ENCODE measurements at places on chromosomes 4 and X.
A peak's percentile ranks its signal among the peaks of the same experiment; 100 is the strongest.

DNA sequence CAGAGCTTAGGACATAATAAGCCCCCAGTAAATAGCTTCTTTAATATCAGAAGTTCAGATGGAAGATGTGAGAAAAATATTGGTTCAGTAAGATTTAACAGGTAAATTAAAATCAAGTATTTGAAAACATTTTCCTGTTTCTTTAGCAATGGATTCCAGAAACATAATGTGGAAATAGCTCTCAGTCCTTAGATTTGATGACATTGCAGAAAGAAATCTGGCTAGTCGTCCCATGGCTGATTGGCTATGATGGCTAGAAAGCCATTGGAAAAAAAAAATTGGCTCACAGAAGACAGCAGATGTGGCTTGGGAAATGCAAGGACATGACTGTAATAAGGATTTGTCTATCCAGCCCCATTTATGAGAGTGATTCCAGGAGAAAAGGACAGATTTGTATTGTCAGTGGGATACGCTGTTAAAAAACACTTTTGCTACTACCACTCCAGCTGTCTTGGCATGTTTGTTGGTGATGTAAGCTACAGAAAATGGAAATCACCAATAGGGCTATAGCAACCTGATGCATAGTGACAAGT is 78.3 kb downstream of the AR start:
- no peak for DNase-seq

DNA sequence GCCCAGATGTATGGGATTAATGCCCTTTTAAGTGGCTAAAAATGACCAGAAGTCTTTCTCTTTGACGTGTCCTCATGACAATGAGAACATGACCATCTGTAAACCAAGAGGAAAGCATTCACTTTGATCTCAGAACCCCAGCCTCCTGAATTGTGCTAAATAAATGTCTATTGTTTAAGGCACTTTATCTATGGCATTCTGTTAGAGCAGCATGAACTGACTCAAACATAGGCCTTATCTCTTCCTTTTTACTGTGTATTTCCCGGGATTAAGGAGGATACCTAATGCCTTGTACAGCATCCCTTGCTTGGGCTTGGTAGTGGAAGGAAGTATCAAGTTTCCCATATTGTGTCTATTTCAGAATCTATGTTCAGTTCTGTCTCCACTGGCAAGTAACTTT is 47.2 kb upstream of the HS3ST1 start:
- DNase-seq = no peak

- no peak for DNase-seq
Measured at GRCh38 chr4:147480891-147481576, at the start of gene EDNRA. Gene EDNRA, plus strand, starts transcription at chr4:147481097. Its CDS starts 4,585 bp downstream, at chr4:147485682.

DNA sequence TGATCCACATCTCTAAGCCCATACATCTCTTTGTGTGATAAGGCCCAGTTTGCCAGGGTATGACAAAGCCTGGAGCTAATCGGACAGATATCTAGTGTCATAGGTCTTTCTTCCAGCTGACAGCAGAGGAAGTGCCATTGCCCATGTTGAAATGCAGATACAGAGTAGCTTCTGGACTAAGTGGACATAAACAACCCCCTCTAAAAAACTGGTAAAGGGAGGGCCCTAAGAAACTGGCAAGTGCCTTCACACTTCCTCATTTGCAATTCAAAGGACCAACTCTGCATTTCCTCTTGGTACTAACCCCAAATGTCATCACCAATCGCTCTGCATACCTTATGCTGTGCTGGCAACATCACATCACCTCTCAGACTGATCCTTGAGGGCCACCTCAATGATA is 20.8 kb downstream of the ARHGEF6 start:
- DNase-seq = no peak

- DNase-seq = peak; percentile 72
Measured at GRCh38 chr4:80081566-80081965, 8.5 kb upstream of the ANTXR2 start.

DNA sequence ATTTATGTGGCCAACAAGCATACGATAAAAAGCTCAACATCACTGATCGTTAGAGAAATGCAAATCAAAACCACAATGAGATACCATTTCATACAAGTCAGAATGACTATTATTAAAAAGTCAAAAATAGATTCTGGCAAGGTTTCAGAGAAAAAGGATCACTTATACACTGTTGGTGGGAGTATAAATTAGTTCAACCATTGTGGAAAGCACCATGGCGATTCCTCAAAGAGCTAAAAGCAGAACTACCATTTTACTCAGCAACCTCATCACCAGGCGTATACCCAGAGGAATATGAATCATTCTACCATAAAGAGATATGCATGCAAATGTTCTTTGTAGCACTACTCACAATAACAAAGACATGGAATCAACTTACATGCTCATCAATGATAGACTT is 478.7 kb upstream of the GALNTL6 start:
- DNase-seq = no peak

- peak; percentile 70 for DNase-seq
Measured at GRCh38 chr4:8191136-8191747, 7.8 kb upstream of the SH3TC1 start.

GRCh38 chr4:130336585-130337217 is 1240.7 kb downstream of the C4orf33 start:
- no peak for DNase-seq

DNA sequence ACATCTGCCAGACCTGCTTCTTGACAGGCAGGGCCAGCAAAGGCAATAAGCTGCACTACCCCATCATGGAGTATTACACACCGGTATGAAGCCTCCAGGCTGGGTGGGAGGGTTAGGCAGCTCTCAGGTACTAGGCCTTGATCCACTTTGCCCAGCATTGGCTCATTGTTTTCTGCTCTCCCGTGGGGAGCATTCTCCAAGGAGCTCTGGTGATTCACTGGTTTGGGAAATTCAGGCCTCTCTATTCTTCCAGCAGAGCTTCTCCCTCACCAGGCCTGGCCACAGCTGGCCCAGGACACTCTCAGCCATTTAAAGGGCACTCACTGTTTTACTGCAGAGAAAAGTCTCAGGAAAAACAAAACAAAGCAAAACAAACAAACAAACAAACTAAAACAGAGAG is 33.0 kb downstream of the DRP2 start:
- DNase-seq = no peak

GRCh38 chr4:20109391-20109790 is 142.3 kb upstream of the SLIT2 start:
- no peak for DNase-seq

- DNase-seq = no peak
Measured at GRCh38 chrX:150880808-150881165, 17.7 kb downstream of the CD99L2 start.

DNA sequence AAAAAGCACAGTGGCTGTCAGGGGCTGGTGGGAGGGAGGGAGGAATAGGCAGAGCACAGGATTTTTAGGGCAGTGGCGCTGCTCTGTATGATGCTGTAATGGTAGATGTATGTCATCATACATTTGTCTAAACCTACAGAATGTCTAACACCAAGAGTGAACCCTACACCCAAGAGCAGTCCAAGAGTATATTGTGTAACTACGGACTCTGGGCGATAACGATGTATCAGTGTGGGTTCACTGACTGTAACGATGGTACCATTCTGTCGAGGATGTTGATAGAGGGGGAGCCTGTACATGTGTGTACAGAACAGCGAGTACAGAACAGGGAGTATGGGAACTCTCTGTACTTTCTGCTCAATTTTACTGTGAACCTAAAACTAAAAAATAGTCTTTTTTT is 76.5 kb downstream of the HAUS3 start:
- DNase-seq = no peak

- no peak for DNase-seq
Measured at GRCh38 chr4:138740816-138741745, 274.5 kb upstream of the NOCT start.

- DNase-seq = no peak
Measured at GRCh38 chrX:56248492-56248891, 16.3 kb downstream of the KLF8 start.

DNA sequence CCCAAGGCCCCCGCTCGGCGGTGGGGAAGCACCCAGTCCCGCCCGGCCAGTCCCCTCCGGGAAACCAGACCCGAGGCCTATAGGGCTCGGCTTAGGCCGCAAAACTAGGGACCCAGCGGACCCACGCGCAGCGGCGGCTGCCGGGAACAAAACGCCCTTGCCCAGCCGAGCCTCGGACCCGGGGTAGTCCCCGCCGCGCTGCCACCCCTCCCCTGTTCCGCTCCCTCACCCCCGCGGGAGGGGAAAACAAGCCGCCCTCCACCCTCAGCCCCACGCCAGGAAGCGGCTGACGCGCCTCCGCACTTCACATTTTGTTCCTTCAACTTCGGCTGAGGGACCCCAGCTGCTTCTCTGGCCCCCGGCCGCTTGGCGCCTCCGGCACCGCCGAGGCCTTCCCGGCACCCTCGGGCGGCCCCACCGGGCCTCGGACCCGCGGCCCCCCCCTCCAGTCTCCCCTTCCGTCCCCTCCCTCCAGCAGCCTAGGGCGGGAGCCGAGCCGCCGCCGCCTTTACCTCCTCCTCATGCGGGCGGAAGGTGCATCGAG is 694 bp downstream of the PDS5A start:
- peak; percentile 39 for DNase-seq

- DNase-seq = no peak
Measured at GRCh38 chr4:152063621-152064240, 302.9 kb upstream of the GATB start.

- DNase-seq = no peak
Measured at GRCh38 chr4:95102162-95102790, 344.5 kb downstream of the BMPR1B start.
